Pulmonary artery endothelial cell (primary cell): ENCODE measurements at places on chromosomes 16 and 17. TPM values are rescaled to one million over a fixed set of nuclear protein-coding genes. Genes with fewer than 3 reads are reported as not detected.

The HOXB1 gene
- total RNA-seq, result not detected in 2 replicates

The KRT33A gene
- not detected in 2 replicates for total RNA-seq

DNA sequence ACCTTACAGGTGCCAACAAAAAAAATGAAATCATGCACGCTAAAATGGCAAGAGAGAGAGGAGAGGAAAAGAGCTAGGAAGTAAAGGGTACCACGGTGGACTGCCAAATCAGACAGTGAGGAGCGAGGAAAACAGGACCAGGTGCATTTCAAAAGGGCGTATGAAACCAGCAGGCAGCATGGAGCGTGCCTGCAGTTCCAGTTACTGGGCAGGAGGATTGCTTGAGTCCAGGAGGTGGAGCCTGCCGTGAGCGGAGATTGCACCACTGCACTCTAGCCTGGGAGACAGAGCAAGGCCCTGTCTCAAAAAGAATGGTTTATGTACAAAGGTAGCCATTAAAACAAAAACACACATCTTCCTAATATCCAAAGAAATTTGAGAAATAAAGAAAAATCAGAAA lies 16.4 kb downstream of the USP36 start:
- no peak for DNase-seq

The CD79B gene
- total RNA-seq, result 1.5 and 1.7 TPM in 2 replicates

DNA sequence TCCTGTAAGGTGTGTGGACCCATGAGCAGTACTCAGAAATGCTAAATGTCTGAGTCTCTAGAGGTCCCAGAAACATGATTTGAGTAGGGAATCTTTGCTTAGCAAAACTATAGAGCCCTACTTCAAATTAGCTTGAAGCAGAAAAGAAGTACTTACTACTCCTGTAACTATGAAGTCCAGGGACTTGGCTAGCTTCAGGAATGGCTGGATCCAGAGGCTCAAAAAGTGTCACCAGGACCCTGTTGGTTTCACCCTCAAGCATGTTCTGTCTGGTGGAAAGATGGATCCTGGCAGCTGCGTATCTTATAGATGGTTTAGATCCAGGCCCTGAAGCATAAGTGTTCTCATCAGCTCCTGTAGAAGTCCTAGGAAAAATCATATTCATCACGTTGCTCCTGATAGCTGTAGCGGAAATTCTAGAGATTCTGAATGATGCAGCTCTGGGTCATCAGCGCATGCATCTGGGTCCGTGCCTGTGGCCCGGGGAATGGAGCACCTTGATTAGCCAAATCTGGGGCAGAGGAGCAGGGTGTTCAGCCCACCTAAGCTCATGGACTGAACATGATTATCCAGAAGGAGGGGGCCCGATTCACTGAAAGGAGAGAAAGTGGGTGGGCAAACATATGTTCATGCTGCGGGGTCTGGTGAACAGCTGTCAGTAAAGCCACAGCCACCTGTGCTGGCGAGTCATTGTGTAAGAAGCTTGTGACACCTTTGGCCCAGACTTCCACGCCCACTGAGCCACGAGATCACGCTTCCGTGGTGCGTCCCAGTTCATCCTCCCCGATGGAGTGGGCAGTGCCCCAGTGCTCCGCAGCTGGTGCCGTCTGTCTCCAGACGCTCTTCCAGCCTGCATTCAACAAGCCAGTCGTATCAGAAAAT lies 260.6 kb downstream of the CPPED1 start:
- DNase-seq, result no peak

The ACSM2A gene
- not detected in 2 replicates for total RNA-seq

GRCh38 chr17:58312021-58312630 lies 16.5 kb downstream of the TSPOAP1 start:
- no peak for DNase-seq

GRCh38 chr16:64952177-64952576 lies 169.7 kb downstream of the CDH11 start:
- no peak for DNase-seq

The CRHR1 gene
- not detected in 2 replicates for total RNA-seq
